Activated CD4-positive, alpha-beta T cell treated with anti-CD3 and anti-CD28 coated beads for 24 hours (primary cell): ENCODE measurements at places on chromosomes 12 and 14.

- peak; percentile 34 for DNase-seq
Measured at GRCh38 chr12:49580572-49581535, 12.9 kb upstream of the MCRS1 start.

DNA sequence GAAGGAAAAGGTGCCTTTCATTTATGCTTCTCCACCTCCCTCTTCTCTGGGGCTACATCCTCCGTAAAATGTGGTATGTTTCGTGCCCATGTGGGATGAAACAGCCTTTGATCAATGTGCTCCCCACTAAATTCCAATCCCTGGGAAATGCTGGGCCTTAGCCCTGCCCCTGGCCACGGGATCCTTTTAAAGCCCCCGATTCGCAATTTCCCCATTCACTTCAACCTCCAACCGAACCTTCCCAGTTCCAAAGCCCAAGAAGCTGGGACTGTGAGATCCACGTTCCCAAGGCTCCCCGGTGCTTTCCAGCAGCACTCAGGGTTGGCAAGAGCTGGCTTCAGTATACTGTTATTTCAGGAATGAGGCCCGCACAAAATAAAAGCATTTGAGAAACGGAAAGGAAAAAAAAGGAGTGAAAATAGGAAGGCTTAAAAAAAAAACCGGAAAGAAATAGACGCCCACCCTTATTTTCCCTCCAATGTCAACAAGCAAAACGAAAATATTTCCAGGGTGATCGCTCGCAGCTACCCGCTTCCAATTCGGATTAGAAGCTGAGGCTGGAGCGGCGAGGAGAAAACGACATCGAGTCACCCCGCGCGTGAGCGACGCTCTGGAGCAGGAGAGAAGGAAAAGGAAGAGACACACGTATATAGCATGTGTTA, 1.3 kb upstream of the FOXG1 start:
- DNase-seq, result no peak

DNA sequence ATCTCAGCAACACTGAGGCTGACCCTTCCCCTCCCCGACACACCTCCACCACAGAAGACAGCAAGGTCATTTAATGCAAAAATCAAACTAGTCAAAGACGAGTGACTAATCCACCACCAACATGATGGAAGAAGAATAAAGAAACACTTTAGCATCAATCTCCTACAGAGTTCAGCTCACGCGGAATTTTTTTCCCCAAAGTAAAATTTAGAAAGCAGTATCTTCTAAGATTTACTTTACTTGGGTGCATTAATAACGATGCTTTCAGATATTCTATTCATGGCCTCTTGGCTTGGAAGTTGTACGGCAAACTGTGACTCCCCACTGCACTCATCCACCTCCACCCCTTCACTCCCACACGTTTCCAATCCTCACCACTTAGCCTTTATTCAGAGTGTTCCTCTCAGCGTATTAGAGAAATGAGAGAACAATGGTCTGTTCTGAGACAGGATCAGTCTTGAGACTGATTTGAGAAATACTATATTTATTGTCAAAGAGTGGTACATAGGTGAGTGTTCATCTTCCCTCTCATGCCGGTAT, 1.9 kb downstream of the EGLN3 start:
- no peak for DNase-seq

DNA sequence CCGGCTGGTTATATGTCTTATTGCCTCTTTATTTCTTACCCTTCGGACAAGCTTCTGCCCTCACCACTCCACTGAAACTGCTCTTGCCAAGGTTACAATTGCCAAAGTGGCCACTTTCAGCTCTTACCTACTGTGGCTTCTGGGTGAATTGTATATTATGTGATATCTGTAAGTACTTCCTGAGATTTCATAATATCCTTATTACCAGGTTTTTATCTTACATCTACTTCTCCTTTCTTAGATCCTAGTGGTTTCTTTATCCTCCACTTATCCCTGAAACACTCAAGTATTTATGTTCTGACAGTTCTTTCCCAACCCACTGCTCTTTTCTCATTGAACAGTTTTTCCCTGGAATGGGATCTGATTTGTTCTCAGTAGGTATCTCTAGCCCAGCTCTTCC, 10.5 kb downstream of the CELA1 start:
- no peak for DNase-seq

DNA sequence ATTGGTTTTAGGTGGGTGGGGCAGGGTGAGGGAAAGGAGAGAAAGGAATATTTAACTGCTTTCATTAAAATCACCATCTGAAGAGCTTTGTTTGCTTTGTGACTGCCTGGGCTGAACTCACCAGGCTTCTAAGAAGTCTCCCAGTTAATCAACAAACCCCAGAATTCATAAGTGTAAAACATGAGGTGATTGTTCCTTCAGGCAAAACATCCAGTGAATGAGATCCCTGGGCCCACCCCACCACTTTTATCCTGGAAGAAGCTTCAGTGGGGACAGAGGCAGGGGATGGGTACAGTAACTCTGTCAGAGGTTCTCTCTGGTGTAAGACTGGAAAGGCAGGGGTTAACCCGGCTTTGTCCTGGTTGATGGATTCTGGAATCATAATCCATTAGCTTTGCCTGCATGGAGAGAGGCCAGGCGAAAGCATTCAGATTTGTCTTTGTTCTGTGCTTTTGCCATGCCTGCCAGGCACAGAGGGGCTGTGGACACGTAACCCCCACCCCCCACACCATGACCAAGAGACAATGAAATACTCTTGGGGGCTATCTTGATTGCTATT, 16.7 kb downstream of the PDE1B start:
- DNase-seq, result no peak

DNA sequence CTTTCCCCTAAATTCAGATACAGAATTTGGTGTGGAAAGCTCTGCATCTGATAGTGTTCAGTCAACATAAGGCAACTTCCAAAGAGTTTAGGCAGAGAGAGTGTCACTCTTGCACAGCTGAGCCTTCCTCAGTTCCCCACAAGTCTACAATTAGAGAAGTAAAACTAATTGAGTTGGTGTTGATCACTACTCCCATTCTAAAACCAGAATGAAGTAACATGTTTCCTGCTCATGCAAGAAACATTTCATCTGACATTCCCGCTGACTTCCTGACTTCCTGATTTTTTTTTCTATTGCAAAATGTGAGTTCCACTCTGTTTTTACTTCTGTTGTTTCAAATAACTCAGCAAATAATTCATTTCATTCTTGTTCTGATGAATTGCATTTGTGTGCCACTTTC, 271.0 kb downstream of the ALG10B start:
- DNase-seq, result no peak

DNA sequence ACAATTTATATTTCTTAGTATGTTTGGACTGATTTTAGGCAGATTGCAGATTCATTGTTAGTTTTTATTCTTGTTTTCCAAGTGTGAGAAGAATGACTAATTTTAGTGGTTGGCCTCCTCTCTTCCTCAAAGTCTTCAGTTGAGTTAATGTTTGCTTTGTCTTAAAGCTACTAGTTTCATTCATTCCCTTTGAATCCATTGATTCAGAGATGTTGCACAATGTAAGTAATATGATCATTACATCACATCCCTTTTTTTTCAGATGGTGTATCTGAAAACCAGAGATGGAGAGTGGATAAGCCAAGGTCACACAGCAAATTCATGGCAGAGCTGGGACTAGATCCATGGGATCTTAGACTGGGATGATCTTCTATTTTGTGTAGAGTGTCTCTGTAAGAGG, 577.5 kb downstream of the BCL11B start:
- DNase-seq, result no peak

DNA sequence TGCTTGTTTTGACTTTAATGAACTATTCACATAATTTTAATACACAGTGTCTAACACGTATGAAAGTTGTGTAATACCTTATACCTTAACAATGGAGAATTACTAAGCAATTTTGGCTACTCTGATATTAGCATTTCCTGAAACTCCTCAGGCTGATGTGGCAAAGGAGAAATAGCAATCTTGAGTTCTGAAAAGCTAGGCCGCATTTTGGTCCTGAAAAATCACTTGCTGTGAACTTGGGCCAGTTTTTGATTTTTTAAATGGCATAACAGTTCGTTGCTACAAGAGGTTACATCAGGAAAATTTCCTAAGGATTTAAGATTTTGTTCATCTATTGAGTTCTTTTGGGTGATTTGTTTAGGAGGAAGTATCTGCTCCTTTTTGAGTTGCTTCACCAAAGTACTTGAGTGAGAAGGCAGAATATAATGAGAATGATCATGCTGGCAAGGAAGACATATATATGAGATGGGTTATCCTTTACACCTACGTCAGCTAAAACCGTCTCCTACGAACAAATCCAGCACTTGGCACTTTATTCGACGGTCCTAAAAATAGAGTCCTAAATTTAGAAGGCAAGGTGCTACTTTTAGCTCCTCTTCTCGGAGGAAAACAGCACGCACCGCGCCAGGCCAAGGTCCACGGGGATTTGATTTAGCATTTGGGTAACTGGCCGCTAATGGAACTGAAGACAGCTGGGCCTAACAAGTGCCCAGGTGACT, 32.2 kb downstream of the MIA2 start:
- no peak for DNase-seq

- no peak for DNase-seq
Measured at GRCh38 chr12:57591782-57592325, 862 bp downstream of the PIP4K2C start.

DNA sequence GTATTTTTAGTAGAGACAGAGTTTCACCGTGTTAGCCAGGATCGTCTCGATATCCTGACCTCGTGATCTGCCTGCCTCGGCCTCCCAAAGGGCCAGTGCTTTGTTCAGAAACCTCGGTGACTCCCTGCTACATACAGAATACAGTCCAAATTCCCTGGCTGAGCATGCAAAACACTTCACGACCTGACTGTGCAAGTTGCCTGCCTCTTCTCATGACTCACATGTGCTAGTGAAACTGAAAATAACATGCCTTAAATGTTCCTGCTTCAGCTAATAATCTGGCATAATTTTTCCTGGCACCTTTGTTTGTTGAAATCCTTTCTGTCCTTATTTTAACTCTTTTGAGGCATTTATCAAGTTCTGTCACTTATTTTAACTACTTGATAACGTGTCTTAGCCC, 8.2 kb downstream of the DMAC2L start:
- no peak for DNase-seq

GRCh38 chr12:26156201-26156871, 31.5 kb upstream of the BHLHE41 start:
- DNase-seq, result no peak

DNA sequence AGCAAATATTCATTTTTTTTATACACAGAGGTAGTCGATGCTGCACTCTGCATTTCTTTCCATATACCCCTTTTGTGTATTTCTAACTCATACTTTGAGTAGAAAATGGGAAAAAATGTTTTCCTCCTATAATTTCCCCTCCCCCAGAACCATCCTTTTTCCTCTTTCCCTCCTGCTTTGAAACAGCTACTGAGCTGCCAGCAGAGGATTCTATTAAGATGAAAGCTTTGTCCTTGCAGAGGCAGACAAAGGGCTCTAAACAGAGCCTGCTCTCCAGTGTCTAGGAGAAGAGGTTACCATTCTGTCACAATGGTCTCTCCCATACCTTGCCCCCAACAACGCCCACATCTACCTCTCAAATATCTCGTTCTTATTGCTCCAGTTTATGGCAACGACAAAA, 74.6 kb upstream of the OSBPL8 start:
- DNase-seq, result no peak

GRCh38 chr12:95918194-95918993, 24.0 kb downstream of the CCDC38 start:
- peak; percentile 13 for DNase-seq

GRCh38 chr14:94303111-94303510, 10.0 kb upstream of the SERPINA10 start:
- no peak for DNase-seq

DNA sequence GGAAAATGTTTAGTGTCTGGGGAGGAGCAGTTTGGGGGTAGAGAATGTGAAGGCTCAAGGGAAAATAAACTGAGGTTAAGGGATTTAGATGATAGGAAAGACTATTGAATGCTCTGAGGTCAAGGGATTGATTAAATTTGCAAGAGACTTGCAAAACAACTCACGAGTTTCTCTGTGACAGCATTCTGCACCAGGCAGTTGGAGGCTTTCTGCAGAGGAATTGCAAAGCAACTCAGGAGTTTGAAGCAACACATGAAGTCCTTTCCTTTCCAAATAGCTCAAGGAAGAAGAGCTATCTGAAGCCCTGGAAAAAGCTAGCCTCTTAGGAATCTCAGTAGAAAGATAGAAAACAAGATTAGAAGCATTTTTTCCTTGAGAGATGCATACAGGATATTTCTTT, 23.9 kb downstream of the SLC7A8 start:
- DNase-seq, result no peak
